Stromal cell of bone marrow (primary cell): ENCODE measurements at places on chromosomes 13 and 19.

- peak; percentile 33 for DNase-seq
Measured at GRCh38 chr19:56637976-56638555, 4.9 kb upstream of the SMIM17 start.

DNA sequence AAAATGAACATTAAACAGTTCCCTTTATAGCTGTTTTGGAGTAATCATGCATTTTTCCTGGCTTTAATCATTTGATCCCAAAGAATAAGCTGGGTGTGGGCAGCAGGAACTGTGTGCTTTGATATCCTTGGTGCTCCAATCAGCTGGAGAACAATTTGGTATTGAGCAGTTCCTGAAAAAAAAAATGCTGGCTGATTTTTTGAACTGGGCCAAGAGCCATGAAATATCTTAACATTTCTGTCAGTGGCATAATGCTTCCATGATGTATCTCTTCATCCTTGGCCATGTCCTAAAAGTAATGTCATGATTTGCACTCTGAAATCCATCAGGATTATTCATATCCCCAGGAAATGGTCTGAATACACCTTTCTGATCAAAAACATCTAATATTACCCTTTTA, 134.7 kb downstream of the LHFPL6 start:
- DNase-seq = peak; percentile 16

GRCh38 chr19:41877916-41878905, 1.1 kb downstream of the CD79A start:
- DNase-seq = no peak

DNA sequence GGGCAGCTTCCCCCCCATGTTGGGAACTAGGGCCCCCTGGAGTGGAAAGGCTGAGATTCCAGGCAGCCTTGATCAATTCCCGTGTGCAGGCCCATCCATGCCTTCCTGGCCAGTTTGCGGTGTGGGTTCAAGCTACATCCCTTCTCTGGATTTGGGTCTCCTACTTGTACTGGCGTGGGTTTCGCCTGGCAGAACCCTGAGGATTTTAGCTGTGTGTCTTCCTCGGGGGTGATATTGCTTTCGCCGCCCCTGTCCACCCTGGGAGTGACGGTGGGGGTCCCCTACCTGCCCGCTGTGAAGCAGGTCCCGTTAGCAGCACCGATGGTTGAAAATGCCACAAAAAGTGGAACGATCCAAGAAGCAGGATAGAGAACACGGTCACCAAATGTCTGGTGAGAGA, 11.4 kb downstream of the SLC7A9 start:
- no peak for DNase-seq

GRCh38 chr19:19746286-19747213, 13.6 kb upstream of the ZNF14 start:
- no peak for DNase-seq

DNA sequence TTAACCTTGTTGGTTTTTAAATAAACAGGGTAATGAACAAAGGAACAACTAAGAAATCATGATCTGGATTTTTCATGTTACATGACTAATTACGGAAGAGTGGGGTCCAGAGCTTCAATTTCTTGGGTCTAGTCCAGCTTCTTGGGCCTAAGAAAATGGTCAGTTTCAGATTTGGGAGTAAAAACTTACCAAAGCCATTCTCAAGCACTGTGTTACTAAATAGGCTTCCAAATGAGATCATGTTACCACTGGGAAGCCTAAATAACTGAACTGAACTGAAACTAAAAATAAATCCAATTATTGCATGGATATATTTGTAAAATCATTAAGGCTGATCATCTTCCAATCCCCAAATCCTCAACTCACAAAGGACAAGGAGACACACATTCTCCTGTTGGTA, 13.9 kb downstream of the TBC1D4 start:
- DNase-seq = peak; percentile 50

- no peak for DNase-seq
Measured at GRCh38 chr19:40640744-40641143, 39.6 kb downstream of the LTBP4 start.

GRCh38 chr13:60318186-60318585, 78.8 kb upstream of the TDRD3 start:
- DNase-seq = no peak

GRCh38 chr19:9850235-9850959, 15.3 kb downstream of the PIN1 start:
- DNase-seq = no peak

DNA sequence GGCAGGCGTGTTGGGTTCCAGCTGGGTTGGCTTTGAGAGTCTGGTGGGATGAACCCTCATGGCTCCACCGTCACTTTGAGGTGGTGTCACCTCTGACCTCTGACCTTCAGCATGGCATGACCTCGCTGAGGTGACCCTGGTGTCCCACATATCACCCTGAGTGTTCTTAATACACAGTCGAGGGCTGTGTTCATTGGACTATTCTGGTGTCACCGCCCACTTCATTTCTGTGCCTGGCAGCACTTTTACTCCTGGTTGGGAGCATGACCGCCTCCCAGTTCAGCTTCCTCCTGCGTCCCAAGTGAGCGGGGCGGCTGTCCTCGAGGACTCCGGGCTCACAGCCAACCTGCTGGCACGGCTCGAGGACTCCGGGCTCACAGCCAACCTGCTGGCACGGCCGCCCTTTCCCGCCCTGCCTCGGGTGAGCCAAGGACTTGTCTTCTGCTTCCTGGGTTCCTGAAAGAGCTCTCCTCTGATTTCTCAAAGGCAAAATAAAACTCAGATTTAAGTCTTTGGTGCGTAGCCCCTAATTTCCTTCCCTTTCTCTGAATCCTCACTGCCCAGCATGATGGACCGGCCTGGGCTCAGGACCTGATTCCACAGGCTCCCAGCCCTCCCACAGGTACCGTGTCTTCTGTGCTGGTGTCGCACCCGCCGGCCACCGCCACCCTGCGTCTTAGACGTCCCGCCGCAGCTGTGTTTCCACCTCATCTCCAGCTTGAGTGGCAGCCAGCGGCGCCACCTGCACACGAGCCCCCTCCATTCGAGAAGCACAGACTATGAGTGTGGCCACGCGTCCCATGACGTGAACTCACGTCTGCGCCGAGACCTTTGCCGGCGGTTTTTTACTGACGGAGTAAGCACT, 10.4 kb downstream of the ATP4B start:
- DNase-seq = peak; percentile 21

DNA sequence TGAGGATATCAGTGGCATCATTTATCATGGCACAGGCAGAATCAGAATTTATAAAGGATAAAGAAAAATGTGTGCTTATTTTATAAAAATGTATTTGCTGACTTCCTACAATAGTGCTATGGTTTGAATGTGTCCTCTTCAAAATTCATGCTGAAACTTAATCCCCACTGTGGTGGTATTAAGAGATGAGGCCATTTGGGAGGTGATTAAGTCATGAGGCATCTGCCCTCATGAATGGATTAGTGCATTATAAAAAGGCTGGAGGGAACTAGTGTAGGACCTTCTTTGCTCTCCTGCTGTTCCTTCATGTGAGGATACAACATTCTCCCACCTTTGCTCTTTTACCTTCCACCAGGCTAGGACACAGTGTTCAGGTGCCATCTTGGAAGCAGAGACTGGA, 212.8 kb downstream of the RFC3 start:
- DNase-seq = no peak

- DNase-seq = no peak
Measured at GRCh38 chr19:52638601-52639000, 446 bp upstream of the ZNF83 start.
